NCI-H1417 (cell line): ENCODE measurements at places on chromosomes 3 and 15.

GRCh38 chr15:45094358-45094730, 19.6 kb downstream of the DUOX2 start:
- no peak for DNase-seq

DNA sequence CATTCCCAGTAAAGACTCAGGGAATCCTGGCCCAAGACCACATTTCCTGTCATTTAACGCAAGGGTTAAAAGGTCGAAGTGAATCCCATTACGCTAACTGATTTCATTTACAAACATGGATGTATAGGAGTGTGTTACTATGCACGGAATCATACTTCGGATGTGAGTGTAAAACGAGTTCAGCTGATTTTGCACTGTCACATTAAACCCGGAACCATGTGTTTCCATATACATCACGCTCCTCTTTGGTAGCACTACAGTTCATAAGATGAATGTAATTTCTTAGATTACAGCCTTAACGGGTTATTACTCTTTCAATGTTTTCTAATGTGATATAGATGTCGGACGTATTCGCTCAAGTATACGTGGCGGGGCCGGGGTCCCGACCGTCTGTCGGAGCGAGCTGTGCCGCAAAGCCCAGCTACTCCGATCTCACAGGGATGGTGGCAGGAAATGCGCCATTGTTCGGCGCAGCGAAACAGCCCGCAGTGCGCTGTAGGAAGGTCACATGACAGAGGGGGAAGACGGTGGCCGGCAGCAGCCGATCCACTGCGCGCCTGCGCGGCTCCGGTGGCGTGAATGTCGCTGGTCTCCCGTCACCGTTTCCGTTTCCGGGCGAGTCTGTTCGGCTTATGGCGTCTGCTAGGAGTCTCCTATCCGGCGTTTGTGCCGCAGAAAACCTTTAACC, 97.3 kb downstream of the NPAP1 start:
- DNase-seq: no peak

GRCh38 chr3:42507761-42508335, 5.4 kb downstream of the VIPR1 start:
- DNase-seq: no peak

GRCh38 chr3:118705487-118706219, 329.0 kb downstream of the IGSF11 start:
- DNase-seq: no peak

- no peak for DNase-seq
These were observed 842 bp upstream of the LRIG1 start for GRCh38 chr3:66501483-66502244.

DNA sequence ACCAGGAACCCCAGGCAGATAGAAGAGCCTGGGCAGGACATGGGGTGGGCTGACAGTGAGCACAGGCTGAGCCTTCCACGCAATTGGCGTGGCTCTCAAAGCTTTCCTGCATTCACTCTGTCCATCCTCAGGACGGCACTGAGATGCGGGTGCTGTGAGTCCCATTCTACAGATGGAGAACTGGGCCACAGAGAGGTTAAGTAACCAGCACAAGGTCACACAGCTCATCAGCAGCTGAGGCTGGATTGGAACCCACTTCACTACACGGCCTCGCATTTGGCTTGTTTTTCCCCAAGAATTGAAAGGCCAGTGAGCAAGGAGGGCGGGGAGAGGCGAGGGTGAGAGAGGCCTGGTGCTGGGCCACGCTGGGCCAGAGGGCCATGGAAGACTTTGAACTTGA, 36.0 kb upstream of the GRIP2 start:
- no peak for DNase-seq

DNA sequence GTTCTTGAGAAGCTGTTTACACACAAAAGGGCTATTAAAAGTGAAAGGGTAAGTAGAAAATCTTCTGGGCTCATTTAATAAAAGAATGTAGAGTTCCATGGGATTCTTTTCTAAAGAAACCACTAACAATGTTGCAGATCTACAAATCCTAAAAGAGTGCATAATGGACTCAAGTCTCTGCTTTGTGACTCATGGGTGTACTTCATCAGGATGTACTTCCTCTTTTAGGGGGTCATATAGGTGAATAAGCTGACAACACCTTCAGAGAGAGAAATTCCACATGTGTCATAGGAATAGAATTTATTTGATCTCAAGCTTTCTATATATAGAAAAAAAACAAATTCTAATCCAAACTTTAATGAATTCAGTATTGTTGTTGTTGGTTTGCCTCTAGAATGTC, 355.5 kb downstream of the TIGIT start:
- no peak for DNase-seq

DNA sequence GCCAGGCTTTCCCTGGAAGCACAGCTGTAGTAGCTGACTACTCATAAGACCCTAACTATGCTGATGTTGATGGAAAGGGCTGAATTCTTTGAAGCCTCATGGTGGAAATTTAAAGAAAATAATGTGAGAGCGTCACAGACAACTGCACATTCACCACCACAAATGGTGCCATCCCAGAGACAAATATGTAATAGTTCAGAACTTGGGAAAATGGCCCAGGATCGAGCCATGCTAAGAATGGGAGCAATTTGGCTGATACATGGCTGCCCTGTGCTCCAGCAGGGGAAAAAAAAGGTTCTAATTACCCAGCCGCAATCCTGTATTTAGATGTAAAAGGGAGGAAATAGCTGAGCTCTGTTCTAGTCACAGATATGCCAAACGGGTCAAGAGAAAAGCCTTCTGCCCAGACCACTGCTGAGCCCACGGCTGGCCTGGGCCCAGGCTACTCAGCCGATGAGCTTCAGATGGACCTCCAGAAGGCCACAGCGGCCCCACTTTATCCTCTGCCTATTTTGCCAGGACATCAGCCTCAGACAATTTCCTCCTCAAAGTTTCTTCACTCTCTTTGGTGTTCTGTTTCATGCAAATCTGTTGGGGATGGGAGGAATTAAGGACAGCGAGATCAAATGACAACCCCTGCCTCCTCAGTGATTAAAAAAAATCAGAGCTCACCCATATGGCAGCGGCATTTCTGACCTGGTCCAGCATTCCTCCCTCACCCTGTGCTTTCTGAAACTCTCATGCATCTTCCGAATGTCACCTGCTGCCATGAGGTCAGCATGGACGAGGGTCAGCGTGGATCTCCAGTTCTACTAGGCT, 54.5 kb upstream of the MEX3B start:
- no peak for DNase-seq

- no peak for DNase-seq
These were observed 71.4 kb downstream of the ANXA2 start for GRCh38 chr15:60326343-60326742.

DNA sequence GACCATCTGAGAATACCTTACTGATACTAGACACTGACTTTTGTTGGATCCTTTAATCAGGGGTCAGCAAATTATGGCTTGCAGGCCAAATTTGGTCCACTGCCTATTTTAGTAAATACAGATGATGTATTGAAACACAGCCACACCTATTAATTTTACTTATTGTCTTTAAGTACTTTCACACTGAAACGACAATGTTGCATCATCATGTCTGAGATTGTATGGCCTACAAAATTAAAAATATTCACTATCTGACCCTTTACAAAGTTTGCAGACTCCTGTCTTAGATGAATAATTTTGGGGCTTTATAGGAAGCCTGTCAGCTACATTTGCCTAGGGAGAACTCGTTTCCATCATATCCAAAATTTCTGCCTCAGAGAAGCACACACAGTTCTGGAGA, 503.2 kb upstream of the TGFBR2 start:
- DNase-seq: no peak

DNA sequence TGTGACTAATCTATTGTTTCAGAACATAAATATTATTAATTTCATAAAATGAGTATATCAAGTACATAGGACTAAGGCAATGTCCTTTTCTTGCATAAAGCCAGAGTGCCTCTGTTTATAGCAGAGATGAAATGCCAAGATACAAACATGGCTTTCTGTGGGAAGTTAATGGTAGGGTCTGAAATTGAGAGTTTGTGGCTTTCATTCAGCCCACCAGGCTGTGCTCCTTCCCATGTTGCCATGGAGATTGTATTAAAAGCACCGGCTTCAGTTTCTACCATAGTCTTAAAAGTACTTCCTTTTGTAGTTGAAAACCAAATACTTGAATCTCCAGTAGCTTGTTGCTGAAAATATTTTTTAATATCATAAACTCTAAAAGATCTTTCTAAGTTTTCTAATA, 114.0 kb downstream of the LRRC28 start:
- DNase-seq: no peak

- DNase-seq: no peak
These were observed 205.0 kb downstream of the OPA1 start for GRCh38 chr3:193798051-193798450.

GRCh38 chr15:61076598-61077170, 152.4 kb downstream of the RORA start:
- DNase-seq: peak; percentile 35

- no peak for DNase-seq
These were observed 50.0 kb downstream of the ABCC5 start for GRCh38 chr3:183967693-183968092.

GRCh38 chr15:84934942-84935729, 46.5 kb upstream of the PDE8A start:
- peak; percentile 6 for DNase-seq
